ENCODE measurements at places on chromosomes 2 and 18.

DNA sequence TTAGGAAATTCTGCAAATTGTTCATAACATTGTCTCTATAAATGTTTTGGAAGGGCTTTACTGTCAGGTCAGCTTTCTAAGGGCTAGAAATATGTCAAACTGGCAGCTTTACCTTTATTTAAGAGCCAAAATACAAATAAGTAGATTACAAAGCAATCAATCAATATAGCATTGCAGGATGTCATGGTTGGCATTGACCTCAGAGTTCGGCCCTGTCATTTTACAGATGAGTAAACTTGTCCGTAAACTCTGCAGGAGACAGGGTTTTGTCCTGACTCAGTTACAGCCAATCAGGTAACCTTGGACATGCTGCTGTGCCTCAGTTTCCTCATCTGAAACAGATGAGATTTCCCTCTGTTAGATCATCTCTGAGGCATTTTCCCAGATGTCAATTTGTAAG is 25.9 kb upstream of the ZEB2 start:
- no peak for DNase-seq

DNA sequence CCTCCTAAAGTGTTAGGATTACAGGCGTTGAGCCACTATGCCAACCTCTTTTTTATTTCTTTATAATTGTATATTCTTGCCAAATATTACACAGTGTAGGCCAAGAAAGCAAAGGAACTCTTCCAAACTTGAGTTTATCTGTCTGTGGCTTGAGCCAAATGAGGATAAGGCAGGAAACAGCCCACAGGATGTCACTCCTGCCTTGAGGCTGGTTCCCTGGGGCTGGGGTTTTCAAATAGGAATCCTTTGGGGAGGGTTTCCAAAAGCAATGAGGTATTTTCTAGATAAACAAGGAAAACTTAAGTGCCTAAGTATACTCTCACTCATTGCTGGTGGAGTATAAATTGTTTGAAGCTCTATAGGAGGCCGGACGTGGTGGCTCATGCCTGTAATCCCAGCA is 56.4 kb downstream of the ADCY3 start:
- DNase-seq = no peak

- no peak for DNase-seq
Measured at GRCh38 chr18:47390410-47391024, 139.1 kb upstream of the SKOR2 start.

GRCh38 chr18:60892855-60893254 is 440.4 kb upstream of the CDH20 start:
- DNase-seq = peak; percentile 7

- DNase-seq = no peak
Measured at GRCh38 chr2:109446278-109447131, 167.3 kb downstream of the SEPTIN10 start.

DNA sequence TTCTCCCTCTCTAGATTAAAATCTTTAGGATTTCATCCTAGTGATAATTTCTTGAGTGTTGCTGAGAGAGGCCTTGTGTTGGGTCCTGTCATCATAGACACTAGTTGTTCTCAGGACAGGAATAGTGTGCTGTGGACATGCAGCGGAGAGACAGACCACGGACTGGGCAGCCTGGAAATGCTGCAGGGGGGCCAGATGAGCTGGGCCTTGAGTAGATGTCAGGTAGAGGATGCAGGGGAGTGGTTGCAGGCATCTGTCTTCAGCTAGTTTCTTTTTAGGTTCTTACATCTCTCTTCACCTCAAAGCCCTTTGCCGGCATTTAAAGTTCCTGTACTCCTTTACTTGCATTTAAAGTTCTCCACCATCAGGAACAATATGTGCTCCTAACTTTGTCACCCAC is 42.8 kb downstream of the SP110 start:
- no peak for DNase-seq

DNA sequence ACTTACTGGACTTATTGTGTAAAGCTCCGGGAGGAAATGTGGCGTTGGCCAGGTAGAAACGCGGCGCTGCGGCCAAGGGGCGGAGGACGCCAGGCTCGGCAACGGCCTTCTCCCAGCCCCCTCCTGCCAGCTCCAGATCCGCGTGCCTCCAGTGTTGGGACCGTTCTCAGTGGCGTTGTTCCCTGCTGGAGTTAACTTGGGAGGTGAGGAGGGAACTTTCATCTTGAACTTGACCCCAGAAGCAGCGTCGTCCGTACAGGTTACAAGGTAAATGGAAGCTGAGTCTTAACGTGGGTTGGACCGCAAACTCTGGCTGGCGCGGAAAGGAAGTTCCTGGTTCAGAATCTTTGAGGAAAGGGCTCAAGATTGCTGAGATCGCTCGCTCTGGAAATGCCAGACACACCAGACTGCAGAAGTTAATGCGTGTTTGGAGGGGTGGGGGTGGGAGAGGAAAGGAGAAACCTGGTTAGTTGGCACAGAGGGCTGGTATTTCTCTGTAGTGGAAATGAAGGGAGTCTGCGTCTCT is 1.3 kb downstream of the TANC1 start:
- no peak for DNase-seq

GRCh38 chr2:31986906-31987305 is 23.9 kb downstream of the MEMO1 start:
- DNase-seq = no peak

- no peak for DNase-seq
Measured at GRCh38 chr2:170930131-170930990, 1.3 kb downstream of the GORASP2 start.

DNA sequence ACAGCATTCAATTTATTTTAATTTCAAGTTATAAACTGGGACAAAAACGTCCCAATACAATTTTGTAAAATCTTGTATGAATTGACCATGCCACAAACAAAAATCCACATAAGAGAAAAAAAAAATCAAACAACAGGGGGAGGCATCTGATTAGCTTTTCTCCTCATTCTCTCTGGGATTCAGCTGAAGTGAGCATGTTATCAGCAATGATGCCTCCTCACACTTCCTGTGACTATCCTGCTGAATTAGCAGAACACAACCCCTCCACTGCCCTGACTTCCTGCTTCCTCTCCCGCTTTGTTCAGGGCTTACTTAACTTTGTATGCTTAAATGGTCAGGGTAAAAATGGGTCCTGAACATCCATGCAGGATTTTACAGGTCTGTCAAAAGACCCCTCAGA is 132.2 kb upstream of the ITGB6 start:
- peak; percentile 59 for DNase-seq

- DNase-seq = peak; percentile 24
Measured at GRCh38 chr18:56516789-56517188, 121.6 kb downstream of the TXNL1 start.

GRCh38 chr2:109604597-109604996 is 9.2 kb downstream of the SEPTIN10 start:
- DNase-seq = no peak

DNA sequence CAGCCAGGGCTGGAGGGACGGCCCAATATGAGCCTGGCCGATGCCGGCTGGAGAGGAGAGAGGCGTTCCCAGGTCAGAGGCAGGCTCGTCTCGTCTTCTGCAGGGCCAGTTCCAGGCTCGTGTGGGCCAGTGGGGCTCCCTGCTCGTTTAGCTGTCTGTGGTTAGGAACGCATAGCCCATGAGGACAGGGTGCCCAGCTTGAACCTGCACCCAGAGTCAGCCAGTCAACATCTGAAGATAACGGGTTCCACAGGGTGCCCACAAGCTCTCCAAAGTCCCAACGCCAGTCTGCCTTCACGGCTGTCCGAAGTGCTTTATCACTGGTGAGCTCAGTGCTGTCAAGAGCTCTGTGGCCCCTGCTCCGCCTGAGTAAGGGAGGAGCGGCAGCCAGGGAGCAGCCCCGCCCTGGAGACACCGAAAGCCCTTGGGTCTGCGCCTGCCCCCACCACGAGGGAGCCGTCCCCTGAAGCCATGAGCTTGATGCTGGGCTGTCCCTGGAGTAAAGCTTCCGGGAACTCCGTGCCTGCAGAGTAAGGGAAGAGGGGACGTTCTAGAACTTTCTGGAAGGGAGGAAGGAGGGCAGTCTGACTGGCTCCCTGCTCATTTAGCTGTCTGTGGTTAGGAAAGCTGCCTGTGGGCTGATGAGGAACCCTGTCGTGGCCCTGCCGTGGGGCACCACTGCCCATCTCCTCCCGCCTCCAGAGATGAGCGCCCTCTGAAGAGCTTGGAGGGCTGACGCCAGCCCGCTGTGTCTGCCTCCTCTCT is 2.7 kb upstream of the HSBP1L1 start:
- peak; percentile 76 for DNase-seq

DNA sequence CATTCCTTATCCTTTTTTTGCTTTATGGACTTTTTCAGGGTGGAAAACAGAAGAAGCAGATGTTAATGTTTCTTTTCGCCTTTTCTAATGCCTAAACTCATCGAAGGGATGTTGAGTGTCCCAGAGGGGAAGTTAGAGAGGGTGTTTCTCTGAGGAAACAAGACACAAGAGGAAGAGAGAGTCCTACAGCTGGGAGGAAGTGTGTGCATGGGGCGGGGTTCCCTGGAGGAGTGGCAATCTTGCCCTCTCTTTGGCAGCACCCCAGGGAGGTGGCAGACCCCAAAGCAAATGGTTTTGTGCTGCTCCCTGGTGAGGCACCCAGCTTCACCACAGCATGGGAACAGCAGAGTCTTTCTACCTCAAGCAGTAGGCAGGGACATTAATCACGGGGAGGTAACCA is 377.6 kb downstream of the RND3 start:
- DNase-seq = peak; percentile 59

DNA sequence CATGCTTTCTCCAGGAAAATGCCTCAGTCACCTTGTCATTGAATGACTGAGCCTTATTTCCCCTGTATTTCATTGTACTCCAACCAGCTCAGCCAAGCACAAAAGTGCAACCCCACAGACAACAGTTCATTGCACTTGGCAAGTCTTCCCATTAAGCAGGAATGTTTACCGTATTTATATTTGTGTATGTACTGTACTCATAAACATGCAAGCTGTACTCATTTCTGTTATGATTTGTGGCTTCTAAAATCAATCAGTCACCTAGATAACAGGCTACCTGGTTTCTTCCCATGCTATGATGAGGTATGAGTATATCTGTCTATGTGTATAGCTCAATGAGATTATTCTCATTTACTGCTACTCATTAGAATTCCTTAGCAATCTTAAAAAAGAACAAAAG is 505.5 kb upstream of the FAM98A start:
- DNase-seq = no peak

DNA sequence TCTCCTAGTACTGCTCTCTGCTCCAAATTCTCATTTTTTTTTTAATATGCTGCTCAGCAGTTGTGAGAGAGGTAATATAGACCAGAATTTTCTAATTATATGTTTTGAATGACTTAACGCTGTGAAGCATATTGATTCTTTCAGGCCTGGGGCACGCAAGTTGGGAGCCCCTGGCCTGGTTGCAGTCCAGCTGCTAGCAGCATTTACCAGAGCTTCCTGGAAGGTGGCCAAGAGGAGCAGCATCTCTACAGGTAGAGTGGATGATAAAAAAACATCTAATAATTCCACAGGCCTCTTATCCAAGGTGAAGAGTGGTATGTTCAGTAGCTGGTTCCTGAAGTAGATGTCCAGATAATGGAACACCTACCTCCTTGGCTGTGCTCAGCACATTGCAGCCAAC is 7.3 kb upstream of the UGP2 start:
- no peak for DNase-seq

GRCh38 chr2:31066551-31066950 is 71.7 kb downstream of the GALNT14 start:
- DNase-seq = no peak

DNA sequence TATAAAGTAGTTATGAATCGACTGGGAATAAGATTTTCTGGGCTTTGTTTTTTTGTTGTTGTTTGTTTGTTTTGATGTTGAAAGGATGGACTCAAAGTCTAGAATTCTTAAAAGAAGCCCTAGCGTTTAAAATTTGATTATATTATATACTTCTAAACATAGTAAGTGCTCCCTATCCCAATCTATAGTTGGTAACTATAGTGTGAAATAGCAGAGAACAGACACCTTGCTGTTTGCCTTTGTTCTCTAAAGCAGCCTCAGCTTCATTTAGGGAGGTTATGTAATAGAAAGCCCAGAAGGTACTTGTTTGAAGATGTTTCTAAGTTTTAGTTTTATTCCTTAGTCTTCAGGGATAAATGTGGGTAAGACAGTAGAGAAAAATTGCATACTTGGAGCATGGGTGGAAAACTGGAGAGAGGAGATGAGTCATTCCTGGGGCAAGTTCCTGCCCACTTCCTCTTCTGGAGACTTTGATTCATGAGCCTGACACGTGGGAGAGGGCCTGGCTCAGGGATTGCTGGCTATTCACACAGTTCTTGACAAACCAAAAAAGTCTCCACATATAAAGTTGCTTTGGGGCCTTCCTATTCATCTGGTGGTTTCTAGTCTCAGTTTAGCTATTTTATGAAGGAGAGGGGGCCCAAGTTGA is 131.9 kb downstream of the MYO1B start:
- DNase-seq = peak; percentile 93

DNA sequence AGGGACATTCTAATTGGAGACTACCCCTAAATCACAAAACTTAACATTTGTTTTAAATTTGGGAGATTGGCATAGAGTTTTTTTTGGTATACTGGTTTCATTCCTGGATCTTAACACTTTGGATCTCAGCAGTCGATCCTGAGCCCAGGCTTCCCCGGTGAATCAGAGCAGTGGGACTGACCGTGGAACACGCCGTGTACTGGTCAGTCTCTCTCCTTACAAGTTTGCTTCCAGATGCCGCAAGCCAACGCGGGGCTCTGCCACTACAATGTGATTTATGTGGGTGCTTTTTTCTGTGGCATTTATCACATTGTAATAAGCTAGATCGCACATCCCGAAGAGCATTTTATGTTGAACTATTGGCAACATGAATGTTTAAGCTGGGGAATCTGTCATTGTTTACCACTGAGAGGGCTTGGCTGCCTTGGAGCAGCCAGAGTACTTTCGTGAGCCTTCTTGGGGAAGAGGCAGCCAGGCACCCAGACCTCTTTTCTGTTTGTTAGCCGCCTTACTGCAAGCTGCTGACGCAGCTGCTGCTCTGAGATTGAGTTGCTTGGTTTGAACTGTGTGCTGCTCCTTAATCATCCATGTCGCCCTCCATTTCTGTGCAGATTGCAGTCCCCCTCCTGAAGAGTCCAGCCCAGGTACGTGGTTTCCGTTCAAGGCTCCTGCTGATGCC is 49.3 kb downstream of the COA5 start:
- DNase-seq = no peak

DNA sequence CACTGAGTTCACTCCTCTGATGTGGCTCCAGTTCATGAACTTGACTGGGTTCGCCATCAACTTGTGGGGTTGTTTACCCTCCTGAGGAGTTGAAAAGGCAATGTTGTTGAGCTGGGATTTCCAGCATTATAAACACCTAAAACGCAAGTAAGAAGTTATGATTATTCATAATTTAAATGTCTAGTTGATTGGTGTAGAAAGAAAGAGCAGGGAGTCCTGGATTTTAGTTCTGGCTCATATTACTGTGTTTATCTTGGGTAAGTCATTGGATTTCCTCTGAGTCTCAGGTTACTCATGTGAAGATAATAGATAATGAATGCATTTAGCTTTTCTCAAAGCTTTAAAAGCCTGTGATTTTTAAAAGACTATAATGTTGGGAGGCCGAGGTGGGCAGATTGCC is 438.0 kb upstream of the CDH20 start:
- DNase-seq = no peak

GRCh38 chr2:148640767-148641166 is 3.8 kb upstream of the EPC2 start:
- DNase-seq = no peak

- no peak for DNase-seq
Measured at GRCh38 chr2:171393487-171393886, 40.3 kb downstream of the METTL8 start.

- no peak for DNase-seq
Measured at GRCh38 chr18:43970656-43971055, 693.4 kb upstream of the SYT4 start.

- DNase-seq = no peak
Measured at GRCh38 chr18:69998523-69998987, 50.9 kb upstream of the CD226 start.

All from MV-4-11 (cell line).